A375 (cell line): ENCODE measurements at places on chromosomes 1 and 21. TPM values are rescaled to one million over a fixed set of nuclear protein-coding genes. Genes with fewer than 3 reads are reported as not detected.

The FAAH gene
- 0.30 and 1.5 TPM in 2 replicates for total RNA-seq

The NUDT4B gene
- 22.6 and 35.3 TPM in 2 replicates for total RNA-seq

The NEXN gene
- total RNA-seq = 1.5 and 2.5 TPM in 2 replicates

The CA6 gene
- total RNA-seq = not detected in 2 replicates

The GBP7 gene
- not detected in 2 replicates for total RNA-seq

The HTR6 gene
- 0.15 and 0.27 TPM in 2 replicates for total RNA-seq

The INKA2 gene
- total RNA-seq = 3.9 and 4.0 TPM in 2 replicates

The ZSWIM5 gene
- total RNA-seq = 0.11 TPM in 2 replicates

The TTLL7 gene
- total RNA-seq = 1.8 and 4.3 TPM in 2 replicates
